ENCODE measurements at places on chromosomes 2 and 18. TPM values are rescaled to one million over a fixed set of nuclear protein-coding genes. Genes with fewer than 3 reads are reported as not detected.

DNA sequence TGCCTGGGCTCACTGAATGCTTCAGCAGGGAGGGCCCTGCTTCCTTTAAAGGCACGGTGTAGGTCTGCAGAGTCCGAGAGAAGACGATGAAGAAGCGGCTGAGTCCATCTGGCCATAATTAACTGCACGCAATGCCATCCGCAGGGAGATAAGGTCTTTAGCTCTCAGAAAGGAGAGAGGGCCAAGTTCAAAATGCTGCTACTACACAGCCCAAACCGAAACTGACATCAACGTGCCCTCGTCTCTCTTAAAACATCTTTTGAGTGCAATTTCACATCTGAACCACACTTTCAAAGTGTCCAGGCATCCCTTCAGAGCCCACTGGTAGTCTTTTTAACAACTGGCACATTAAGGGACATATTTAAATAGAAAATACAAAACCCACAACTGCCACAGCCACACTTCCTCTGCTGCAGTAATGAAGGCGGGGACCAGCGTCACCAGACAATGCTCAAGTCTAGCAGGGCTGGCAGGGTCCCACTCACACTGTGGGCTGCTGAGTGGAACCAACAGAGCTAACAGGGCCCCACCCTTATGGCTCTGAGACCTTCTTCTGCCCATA is 35.8 kb downstream of the ST3GAL5 start:
- H3K27ac ChIP-seq = peak overlapping the region; percentile 99
- H3K36me3 ChIP-seq = peaks cover 75% of the 10 kb centered on the region
- DNase-seq = peak; percentile 89
- peaks cover 76% of the 10 kb centered on the region for H3K4me1 ChIP-seq
- no peaks in the 10 kb centered on the region for H3K27me3 ChIP-seq

DNA sequence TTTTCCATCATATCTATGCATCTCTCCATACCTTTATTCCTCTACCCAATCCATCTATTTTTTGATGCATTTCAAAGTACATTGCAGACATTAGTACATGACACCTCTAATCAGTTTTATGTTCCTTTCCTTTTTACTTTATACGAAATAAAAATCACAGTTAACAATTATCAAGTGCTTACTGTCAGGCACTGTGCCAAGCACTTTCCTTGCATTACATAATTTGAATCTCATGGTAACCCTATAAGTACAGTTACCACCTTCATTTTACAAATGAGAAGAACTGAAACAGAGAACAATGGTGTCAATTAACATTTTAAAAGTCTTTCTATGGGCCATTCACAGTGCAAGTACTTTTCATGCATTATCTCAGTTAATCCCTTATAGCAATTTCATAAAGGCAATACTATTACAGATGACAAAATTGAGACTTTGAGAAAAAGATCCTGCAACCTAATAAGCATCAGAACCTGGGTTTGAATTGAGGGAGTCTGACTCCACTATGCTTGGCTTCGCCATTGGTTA is 544.4 kb upstream of the TNP1 start:
- peaks cover under 1% of the 10 kb centered on the region for H3K4me1 ChIP-seq
- H3K27ac ChIP-seq = no peak overlapping the region
- DNase-seq = no peak
- no peak overlapping the region for H3K4me3 ChIP-seq
- H3K36me3 ChIP-seq = no peaks in the 10 kb centered on the region
- no peaks in the 10 kb centered on the region for H3K27me3 ChIP-seq

GRCh38 chr18:3611313-3612090 is 161.5 kb downstream of the TGIF1 start:
- H3K36me3 ChIP-seq = peaks cover 12% of the 10 kb centered on the region
- DNase-seq = no peak
- H3K27ac ChIP-seq = no peak overlapping the region
- peaks cover 9% of the 10 kb centered on the region for H3K4me1 ChIP-seq
- H3K4me3 ChIP-seq = no peak overlapping the region

GRCh38 chr2:120988700-120989511 is 253.2 kb downstream of the GLI2 start:
- no peaks in the 10 kb centered on the region for H3K27me3 ChIP-seq
- H3K4me3 ChIP-seq = no peak overlapping the region
- peak; percentile 15 for DNase-seq
- H3K4me1 ChIP-seq = no peaks in the 10 kb centered on the region
- no peak overlapping the region for H3K27ac ChIP-seq

GRCh38 chr2:16546128-16546754 is 119.4 kb downstream of the CYRIA start:
- no peaks in the 10 kb centered on the region for H3K36me3 ChIP-seq
- H3K4me3 ChIP-seq = no peak overlapping the region
- H3K27me3 ChIP-seq = no peaks in the 10 kb centered on the region
- no peak overlapping the region for H3K27ac ChIP-seq
- H3K4me1 ChIP-seq = no peaks in the 10 kb centered on the region

DNA sequence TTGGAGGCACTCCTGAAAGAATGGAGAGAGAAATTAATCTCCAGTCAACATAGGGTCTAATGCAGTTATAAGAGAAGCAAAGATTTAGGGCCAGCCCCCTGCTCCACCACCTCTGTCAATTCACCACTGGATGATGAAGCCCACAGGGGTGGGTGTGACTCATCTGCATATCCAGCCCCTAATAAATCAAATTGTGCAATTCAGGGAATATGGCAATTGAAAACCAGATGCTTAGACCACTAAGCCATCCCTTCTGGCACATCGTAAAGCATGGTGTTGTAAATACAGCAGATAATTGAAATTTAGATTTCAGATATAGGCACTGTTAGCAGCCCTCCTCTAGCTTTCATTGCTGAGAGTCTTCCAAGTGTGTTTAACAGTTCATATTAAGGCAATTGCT is 541.4 kb downstream of the PARD3B start:
- H3K36me3 ChIP-seq = no peaks in the 10 kb centered on the region
- H3K4me1 ChIP-seq = no peaks in the 10 kb centered on the region
- no peaks in the 10 kb centered on the region for H3K27me3 ChIP-seq
- no peak for DNase-seq
- no peak overlapping the region for H3K4me3 ChIP-seq

The CDH20 gene
- total RNA-seq = not detected

DNA sequence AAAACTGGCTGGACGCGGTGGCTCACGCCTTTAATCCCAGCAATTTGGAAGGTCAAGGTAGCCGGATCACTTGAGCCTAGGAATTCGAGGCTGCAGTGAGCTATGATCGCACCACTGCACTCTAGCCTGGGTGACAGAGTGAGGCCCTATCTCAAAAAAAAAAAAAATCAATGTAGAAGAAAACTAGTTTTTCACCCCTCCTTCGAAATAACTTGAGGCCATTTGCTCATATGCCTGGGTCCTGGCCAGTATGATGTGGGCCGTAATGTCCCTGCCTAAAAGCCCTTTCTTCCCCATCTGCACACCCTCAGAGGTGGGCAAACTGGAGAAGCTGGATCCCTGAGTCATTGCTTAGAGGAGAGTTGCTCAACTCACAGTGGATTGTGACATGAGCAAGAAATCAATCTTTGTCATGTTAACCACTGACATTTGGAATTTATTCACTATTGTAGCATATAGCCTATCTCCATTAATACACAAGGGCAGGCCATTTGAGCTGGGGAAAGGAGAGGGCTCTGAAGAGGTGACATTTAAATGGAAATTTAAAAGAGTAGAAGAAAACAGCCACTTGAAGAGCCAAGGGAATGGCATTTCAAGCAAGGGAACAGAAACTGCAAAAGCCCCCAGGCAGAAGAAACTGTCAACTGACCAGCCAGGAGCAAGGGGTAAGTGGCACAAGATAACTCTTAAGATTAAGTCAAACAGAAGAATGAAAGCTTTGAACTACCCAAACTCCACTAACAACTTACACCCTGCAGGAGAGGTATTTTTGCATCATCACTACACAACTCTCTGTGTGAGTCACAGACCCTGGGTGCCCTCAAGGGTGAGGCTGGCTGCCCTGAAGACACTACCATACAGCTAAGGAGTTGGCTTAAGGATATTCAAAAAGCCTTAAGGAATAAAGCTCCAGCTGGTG is 7.6 kb upstream of the METTL21A start:
- no peak overlapping the region for H3K4me3 ChIP-seq
- peaks cover 3% of the 10 kb centered on the region for H3K4me1 ChIP-seq
- no peak for DNase-seq
- H3K27ac ChIP-seq = no peak overlapping the region
- no peaks in the 10 kb centered on the region for H3K36me3 ChIP-seq

- no peak for DNase-seq
- H3K4me1 ChIP-seq = no peaks in the 10 kb centered on the region
- no peaks in the 10 kb centered on the region for H3K36me3 ChIP-seq
- H3K4me3 ChIP-seq = no peak overlapping the region
These were observed 1071.9 kb upstream of the CDH2 start for GRCh38 chr18:29248805-29249204.

DNA sequence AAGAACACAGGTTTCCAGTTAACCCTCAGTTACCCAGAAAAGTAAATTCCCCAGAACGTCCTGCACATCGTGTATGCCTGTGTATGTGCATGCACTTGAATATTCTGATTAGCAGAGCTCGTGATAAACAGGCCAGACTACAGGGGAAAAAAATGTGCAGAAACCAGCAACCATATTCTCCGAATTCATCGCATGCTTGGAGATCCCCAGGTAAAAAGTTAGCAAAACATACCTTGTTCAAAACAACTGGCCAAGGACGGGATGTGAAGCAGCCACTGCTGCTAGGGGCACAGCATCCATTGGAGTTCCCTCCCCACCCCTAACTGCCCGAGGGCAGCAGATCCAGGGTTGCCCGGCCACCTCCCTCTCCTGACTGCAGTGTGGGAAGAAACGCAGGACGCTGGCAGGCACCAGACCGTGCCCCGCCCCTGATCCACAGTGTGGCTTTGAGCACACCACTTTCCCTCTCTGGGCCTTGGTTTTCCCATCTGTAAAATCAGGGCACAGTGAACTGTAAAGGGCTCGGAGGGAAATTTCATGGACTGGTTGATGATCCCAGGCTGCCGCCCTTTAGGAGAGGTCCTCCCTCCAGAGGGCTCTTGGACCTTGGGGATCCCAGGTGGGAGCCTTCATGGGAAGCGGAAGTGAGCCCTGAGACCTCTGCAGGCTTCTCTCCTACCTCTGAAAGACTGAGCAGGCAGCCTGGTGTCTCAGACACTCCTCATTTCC is 11.9 kb upstream of the ARID5A start:
- peak overlapping the region; percentile 75 for H3K27ac ChIP-seq
- H3K27me3 ChIP-seq = no peaks in the 10 kb centered on the region

DNA sequence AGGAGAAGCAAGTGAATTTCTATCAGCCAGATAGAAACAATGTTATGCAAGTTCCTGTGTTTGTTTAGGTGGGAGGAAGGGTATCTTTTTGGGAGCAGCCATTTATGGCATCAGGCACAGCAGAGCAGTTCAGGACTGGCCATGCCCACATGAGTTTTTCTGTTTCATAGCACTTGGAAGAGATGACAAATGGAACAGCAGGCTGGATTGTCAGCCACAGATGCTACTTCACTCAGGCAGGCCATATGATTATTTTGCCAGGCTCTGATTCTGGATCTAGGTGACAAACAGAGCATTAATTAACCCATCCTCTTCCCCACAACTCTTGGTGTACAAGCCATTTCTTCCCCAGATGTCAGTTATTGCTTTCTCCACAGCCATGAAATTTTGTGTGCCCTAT is 63.8 kb downstream of the GALNT13 start:
- H3K4me3 ChIP-seq = no peak overlapping the region
- DNase-seq = no peak
- no peaks in the 10 kb centered on the region for H3K4me1 ChIP-seq
- H3K27me3 ChIP-seq = no peaks in the 10 kb centered on the region

DNA sequence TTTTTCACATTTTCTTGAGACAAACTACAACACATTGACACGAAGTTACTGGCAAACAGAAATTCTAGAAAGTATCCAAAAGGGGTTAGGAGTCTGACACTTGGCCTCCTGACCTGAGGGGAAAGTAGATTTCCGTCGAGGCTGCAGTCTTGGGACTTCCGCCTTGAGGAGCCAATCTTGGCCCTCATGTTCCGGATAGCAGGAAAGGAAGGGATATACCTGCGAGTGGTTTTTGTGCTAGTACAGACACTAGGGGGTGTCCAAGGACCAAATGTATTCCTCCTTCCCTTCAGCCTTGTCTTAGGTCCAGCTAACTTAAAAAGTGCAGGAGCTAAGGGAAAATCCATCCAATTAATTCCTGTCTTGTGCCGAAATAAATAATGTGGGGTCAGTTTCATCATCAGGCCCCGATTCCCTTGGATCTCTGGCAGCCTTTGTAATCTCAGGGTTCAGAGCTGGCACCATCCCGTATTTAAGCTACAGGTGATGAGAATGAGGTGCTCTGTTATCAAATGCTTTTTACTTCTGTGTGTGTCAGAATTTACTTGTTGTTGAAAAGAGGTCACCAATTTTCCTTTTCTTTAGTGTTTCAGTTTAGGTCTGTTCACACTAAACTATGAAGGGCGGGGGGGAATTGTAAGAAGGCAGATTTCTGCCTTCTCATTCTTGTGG is 330.2 kb upstream of the FANCL start:
- DNase-seq = no peak
- no peak overlapping the region for H3K4me3 ChIP-seq
- no peaks in the 10 kb centered on the region for H3K36me3 ChIP-seq
- H3K27me3 ChIP-seq = peaks cover 7% of the 10 kb centered on the region

The FMNL2 gene
- total RNA-seq = 0.26 TPM

DNA sequence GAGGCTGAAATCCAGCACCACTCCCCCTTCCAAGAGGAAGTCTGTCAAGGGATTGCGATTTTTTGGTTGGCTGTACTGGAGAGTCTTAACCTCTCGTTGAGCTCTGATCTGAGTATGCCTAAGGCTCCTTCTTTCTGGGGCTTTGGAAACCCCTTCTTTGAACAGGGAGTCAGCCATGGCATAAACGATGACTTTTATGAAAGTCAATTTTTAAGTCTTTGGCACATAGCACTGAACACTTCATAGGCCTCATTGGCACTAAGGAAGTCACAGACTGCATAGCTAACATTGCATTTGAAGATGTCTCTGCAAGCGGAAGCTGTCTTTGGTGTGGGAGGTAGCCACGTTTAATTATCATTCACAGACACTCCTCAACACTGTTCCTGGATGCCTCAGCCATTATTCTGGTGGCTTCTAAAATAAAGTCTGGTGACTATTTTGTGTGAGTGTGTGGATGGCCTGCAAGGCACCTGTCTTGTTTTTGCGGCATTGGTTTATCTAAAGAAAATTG is 148.2 kb upstream of the NCK2 start:
- H3K27me3 ChIP-seq = no peaks in the 10 kb centered on the region
- H3K4me3 ChIP-seq = no peak overlapping the region
- H3K36me3 ChIP-seq = no peaks in the 10 kb centered on the region
- H3K27ac ChIP-seq = no peak overlapping the region
- DNase-seq = no peak
- peaks cover under 1% of the 10 kb centered on the region for H3K4me1 ChIP-seq

GRCh38 chr2:12465631-12466135 is 251.1 kb upstream of the TRIB2 start:
- H3K4me3 ChIP-seq = no peak overlapping the region
- DNase-seq = no peak
- peaks cover 8% of the 10 kb centered on the region for H3K36me3 ChIP-seq

The ASB3 gene
- 27.6 TPM for total RNA-seq

All from activated CD8-positive, alpha-beta memory T cell treated with anti-CD3 and anti-CD28 coated beads, Interleukin-2, amount 10 ng/mL, durations not matched to agents 7 days and 5 days (primary cell).